Stimulated activated CD8-positive, alpha-beta memory T cell treated with anti-CD3 and anti-CD28 coated beads, Interleukin-4, amount 100 ng/mL, for 48 hours (primary cell): ENCODE measurements at places on chromosomes 2 and 18.

GRCh38 chr2:8103085-8103708 is 578.7 kb upstream of the ID2 start:
- DNase-seq: no peak

DNA sequence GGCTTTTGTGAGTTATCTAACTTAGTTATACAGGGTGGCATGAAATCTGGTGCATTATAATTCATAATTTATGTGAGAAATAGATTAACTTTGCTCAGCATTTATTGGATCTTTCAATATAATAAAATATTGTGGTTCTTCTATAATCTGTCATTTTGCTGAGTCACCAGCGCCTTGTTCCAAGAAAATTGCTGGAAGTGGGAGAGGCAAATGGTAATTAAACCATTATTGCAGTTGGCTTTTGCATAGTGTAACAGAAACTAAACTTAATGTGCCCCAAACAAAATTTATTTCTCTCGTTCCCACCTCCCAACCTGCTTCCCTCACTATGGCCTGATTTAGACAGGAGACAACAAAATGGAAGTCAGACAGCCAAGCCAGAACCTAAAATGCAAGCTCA is 146.3 kb downstream of the GALR1 start:
- no peak for DNase-seq

- no peak for DNase-seq
Measured at GRCh38 chr2:232541195-232541960, 1.9 kb downstream of the CHRNG start.

DNA sequence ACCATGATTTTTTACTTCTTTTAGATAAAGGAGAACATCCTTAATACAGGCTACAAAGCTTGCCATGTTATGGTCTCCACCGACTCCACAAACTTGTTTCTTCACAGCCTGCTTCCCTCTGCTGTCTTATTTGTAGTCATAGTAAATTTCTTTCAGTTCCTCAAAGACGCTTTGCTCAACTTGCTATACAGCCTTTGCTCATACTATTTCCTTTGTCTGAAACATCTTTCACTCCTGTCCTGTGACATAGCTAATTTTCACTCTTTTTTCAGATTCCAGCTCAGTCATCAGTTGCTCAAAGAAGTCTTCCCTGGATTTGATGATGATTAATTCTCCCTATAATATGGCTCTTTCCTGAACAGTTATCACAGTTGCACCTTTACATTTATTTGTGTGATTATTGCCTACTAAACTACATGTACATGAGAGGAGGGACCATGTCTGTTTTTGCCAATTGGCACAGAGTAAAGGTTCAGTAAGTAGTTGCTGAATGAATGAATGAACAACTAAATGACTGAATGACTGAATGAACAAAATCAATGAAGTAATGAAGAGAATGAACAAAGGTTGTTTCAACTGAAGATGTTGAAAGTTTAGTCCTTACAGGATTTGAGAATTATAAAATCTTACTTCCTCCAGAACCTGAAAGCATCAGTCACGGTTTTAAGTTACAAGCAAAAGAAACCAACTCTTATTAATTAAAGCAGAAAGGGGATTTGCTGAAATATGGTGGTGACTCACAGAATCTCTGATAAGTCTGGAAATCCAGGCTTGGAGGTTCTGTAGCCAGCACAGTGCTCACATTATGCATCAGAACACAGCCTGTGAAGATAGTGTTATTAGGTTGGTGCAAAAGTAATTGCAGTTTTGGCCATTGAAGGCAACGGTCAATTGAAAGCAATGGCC is 186.4 kb upstream of the FAM98A start:
- no peak for DNase-seq

- DNase-seq: no peak
Measured at GRCh38 chr18:26802330-26803200, 62.9 kb downstream of the AQP4 start.

DNA sequence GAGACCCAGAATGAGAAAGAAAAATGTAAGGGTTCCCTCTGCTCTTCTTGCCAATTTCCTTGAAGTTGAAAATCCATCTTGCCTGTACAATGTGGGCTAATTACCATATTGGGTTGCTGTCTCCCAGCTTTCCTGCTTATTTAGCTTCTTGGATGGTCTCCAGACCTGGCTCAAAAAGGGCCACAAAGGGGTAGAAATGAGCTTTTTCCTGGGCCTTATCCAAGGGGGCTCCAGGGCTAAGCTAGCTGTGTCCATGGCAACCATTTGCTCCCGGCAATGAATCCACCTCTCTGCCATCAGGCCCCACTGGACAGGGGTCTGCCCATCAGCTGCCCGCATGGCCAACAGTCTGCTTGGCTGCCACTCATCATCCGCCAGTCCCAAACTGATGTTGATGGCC is 85.0 kb downstream of the BOD1L2 start:
- DNase-seq: no peak
